Activated naive CD4-positive, alpha-beta T cell treated with anti-CD3 and anti-CD28 coated beads, Interleukin-2, amount 50 U/mL, for 72 hours (primary cell): ENCODE measurements at places on chromosomes 3 and 15.

DNA sequence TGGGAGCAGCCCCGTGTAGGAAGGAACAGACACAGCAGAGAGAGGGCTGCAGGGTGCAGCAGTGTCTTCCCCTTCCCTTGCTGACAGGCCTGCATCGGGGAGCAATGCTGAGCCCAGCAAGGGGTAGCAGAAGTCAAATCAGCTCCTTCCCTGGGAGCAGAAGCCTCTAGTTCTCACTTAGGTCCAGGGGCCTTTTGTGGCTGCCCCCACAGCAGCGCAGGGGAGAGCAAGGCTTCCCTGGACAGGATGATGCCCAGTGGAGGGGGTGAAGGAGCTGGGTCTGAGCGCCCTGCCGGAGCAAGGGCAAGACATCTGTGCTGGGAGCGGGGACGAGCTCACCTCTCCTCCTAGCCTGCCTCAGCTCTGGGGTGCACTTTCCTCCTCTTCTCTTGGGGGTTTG, 827 bp downstream of the PLCB2 start:
- DNase-seq, result no peak

GRCh38 chr15:101262551-101262950, 10.7 kb upstream of the CHSY1 start:
- DNase-seq, result no peak

DNA sequence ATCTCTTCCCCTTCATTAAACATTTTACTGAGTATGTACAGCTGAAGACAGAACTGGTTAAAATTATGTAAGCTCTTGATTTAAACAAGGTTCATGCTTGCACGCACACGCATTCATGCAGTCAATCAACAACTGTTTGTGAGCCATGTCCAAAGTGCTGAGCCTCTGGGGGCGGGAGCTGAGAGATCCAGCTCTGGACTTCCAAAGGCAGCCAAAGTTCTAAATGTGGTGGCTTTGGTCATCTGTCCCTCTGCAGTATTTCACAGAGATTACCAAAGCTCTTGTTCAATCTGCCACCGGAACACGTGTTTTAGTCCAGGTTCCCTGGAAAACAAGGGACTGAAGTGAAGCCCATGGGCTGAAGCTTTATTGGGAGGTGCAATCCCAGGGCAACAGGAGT, 52.4 kb upstream of the SNRPA1 start:
- DNase-seq, result no peak

- DNase-seq, result no peak
Measured at GRCh38 chr3:11300970-11301369, 28.8 kb downstream of the ATG7 start.

- DNase-seq, result peak; percentile 86
Measured at GRCh38 chr15:89647191-89647851, 7.9 kb downstream of the KIF7 start.

- no peak for DNase-seq
Measured at GRCh38 chr3:179156775-179157174, 8.6 kb downstream of the PIK3CA start.
